ENCODE measurements at places on chromosomes 12 and 14.

DNA sequence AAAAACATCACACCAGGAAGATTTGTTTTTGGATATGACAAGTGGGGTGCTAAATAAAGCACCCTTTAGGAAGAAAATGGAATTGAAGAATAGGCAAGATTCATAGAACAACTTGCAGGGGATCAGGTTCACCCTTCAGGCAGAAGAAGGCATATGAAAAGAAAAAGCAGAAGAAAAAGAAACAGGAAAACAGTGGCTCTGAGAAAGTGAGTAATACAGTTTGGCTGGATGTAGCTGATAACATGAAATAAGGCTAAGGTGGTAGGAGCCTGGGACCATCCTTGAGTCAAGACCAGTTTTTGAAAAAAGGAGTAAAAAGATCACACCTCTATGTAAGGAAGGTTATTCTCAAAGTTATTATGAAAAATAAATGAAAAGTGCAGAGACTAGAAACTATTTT is 42.4 kb downstream of the TRIP11 start:
- no peak for DNase-seq

DNA sequence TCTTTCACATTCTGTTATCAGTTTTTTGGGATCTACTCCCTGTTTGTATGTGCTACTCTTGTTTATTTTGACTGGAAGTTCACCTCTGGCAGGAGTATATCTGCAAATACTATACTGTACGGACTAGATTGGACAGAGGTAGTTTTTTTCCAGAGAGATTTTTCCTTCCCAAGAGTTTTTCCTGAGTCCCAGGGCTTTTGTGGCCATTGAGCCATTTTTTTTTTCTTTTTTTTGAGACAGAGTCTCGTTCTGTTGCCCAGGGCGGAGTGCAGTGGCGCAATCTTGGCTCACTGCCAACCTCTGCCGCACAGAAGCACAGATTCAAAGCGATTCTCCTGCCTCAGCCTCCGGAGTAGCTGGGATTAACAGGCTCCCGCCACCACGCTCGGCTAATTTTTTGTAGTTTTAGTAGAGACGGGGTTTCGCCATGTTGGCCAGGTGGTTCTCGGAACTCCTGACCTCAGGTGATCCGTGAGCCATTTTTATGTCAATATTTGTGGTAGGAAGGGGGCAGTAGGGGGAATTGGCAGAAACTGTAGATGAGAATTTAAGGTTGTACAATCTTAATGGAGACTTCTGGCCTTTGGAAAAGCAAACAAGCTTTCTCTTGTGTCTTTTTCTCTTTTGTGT is 19.4 kb downstream of the KTN1 start:
- DNase-seq = no peak

GRCh38 chr12:69396041-69396440 is 36.5 kb downstream of the YEATS4 start:
- DNase-seq = no peak

DNA sequence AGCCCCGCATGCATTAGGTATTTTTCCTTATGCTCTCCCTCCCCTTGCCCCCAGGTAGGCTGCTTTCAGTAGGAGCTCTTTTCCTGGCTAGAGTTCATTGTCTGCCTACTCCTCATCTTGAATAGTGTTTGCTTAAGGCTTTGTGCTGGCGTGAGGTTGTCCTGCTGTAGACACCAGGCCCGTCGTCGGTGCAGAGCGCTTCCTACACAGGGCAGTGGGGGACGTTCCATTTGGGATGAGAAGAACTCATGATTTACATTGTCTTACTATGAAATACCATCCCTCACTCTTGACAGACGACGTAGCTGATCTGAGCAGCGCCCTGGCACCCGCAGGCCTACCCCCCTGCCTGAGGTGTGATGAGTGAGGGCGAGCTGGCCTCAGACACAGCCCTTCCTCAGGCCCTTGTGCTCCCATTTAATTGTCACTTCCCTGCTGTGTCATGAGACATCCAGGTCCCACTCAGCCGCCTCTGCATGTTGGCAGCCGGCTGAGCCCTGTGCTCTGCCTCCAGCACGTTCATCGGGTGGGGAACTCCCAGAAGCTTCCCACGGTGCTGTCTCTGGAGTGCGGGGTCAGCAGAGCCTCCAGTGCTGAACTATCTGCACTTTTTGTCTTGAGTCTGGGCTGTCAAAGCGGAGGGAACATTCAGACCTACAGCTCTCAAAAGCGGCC is 76.0 kb downstream of the WDR20 start:
- DNase-seq = no peak

DNA sequence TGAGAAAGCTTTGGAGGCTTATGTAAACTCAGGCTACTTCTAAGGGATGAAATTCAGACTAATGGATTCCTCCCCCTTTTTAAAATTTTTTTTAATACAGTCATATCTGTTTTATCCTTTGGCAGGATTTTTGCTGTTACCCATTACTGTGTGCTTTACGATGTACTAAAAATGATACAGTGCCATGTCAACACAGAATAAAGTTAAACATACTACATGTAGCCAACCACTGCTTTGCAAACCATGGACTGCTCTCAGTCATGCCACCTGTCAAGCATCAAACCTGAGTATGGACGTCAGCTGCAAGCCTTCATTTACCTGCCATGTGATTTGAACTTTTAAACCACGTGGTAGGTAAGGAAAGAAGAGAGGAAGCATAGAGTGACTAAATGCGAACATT is 325.8 kb downstream of the FUT8 start:
- no peak for DNase-seq
